ENCODE measurements at places on chromosomes 5 and 9. TPM values are rescaled to one million over a fixed set of nuclear protein-coding genes. Genes with fewer than 3 reads are reported as not detected.

- no peak for DNase-seq
Observed at GRCh38 chr5:93886098-93886806, 144.9 kb upstream of the POU5F2 start.

Gene SV2C
- total RNA-seq, result not detected

DNA sequence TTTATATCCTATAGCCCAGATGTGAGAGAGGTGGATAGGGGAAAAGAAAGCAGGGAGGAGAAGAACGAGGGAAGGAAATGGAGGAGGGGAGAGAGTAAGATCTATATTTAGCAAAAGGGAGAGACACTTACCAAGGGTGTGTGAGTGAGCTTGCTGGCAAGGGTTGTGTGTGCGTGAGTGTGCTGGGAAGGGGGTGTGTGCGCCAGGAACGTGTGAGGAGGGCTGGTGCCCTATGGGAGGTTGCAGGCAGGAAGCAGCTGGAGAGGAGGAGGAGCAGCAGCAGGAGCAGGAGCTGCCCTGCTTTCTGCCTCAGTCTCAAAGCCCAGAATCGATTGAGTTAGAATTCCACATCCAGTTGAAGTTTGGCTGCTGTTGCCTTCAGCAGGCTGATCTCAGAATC lies 148.3 kb upstream of the RUSC2 start:
- peak; percentile 52 for DNase-seq

GRCh38 chr5:90503596-90503995 lies 25.8 kb downstream of the LYSMD3 start:
- peak; percentile 78 for DNase-seq

DNA sequence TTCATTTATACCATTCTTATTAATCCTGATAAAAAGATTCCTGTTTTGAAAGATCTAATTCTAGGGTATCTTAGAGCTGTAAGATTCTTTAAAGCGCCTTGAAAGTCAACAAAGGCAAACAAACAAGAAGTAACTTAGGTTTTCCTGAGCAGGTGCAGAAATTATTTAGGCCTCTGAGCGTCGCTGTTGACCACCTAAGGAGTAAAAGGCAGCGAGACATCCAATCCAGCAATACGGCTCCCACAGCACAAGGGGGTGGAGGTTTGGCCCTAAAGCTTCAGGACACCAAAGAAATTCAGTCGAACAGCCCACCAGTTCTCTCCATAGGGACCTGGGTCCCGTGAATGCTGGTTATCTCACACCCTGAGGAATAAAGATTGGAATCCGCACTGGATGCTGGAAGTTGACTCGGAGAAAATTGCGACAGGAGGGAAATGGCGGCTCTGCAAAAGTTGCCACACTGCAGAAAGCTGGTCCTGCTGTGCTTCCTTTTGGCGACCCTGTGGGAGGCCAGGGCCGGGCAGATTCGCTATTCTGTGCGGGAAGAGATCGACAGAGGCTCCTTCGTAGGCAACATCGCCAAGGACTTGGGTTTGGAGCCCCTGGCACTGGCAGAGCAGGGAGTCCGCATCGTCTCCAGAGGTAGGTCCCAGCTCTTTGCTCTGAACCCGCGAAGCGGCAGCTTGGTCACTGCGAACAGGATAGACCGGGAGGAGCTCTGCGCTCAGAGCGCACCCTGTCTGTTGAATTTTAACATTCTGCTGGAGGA lies at the start of gene PCDHGA2:
TSS of gene PCDHGA2 (plus strand) at position 223 of the 769 bp plus-strand sequence.
- peak; percentile 38 for DNase-seq
